ENCODE measurements at places on chromosomes 11 and 22.

DNA sequence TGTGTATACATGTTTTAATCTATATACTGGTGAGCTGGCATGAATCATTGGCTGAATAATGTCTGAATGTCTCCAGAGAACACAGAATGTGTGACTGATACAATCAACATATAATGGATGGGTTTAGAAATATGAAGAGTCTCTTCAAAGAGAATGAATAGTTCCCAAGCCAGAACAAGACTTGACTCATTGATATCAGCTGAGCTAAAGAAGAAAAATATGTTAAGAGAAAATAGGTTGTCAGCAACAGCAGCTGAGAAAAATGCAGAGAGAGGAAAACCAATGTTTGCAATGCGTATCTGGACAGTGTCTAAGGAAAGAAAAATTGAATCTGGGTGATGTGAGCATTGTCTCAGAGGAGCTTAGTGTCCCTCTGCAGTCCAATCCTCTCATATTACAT, 1281.8 kb upstream of the TENM4 start:
- no peak for DNase-seq

DNA sequence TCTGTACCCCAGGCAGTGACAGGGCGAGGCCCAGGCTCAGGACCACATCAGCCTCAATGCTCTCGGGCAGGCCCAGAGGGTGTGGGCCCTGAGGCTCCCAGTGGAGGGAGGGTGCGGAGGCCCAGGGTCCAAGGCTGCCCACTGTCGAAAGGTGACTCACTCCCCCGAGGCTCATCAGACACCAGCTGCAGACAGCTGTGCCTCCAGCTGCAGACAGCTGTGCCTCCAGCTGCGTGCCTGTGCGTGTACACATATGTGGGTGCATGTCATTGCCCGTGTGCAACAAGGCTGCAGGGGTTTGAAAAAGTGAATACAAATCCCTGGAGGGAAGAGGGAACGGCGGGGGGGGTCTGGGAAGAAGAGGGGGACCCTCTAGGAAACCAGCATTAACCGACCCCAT, 134.3 kb downstream of the BRD1 start:
- no peak for DNase-seq

DNA sequence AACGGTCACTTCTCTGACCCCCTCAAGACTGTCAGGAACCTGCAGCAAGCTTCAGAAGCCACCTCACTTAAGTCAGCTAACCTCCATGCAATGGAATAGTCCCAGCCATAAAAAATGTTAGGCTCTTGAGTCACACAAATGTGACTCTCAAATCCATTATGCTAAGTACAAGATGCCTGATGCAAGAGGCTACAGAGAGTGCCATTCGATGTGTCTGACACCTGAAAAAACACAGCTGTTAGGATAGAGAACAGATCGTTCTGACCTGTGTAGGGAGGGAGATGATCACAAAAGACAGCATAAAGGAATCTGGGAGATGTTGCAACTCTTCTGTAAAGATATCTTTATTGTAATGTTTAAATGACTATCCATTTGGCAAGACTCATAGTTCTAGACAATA, 712.4 kb downstream of the TBC1D22A start:
- no peak for DNase-seq

GRCh38 chr11:119720311-119720913, 8.6 kb downstream of the NECTIN1 start:
- no peak for DNase-seq

DNA sequence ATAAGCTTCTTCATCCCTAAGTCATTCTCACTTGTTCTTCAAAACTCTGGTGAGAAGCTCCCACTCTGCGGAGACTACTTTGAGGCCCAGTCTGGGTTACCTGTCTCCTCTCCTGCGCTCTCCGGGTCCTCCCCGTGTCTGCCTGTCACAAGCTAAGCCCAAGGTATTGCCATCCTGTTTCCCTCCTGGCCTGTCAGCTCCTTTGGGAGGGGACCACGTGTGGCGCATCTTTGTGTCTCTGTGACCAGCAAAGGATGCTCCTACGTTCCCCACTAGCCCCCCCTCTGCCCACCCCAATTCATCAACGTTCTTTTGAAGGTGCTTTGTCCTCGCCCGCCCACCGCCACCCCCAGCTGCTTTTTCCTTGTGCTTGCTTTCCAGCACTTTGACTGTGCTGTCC, 31.8 kb upstream of the FBLN1 start:
- DNase-seq: no peak

GRCh38 chr11:124920870-124921609, 2.0 kb downstream of the HEPN1 start:
- peak; percentile 83 for DNase-seq

- no peak for DNase-seq
Observed at GRCh38 chr11:128939591-128939990, 3.1 kb downstream of the TP53AIP1 start.

DNA sequence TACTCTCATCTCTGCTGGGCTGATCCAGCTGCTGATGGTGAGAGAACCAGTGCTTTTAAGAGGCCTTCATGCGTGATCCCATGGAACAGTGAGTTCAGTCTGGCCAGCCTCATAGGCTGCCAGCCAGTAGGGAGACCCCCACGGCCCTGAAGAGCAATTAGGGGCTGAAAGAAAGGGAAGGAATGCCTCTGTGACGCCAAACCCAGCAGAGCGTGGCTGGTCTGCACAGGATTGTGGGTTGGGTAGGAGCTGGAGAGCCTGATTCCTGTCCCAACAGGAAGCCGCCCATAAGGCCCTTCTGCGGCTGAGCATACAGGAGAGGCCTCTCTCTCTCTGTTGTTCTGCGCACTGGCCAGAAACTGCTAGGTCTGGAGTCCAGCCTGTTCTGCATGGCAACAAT, 181.5 kb upstream of the E2F8 start:
- DNase-seq: no peak

DNA sequence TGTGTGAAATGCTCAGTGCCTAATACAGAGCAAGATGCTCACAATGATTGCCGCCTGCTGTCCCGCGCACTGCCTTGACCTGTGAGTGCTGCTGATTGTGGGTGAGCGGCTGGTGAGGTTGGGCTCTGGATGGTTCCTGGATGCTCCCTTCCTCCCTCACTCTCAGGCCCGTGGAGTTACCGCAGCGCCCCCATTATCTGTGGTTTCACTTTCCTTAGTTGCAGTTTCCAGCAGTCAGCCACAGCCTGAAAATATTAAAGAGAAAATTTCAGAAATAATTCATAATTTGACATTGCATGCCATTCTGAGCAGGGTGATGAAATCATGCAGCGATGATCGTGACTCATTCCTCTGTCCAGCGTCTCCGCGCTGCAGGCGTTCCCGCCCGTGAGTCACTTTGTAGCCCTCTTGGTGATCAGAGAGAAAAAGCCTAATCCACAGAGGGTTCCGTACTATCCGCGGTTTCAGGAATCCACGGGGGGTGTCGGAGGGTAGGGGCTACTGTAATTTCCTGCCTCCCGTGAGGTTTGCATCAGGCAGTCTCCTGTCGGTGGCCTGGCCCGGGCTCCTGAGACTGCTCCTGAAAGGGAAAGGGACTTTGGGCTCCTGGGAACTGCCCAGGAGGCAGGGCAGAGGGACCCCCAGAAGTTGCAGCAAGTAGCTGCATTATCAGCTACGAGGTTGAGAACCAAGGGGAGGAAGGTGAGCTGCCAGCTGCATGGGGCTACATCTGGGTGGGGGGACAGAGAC, 10.6 kb downstream of the RPL3 start:
- no peak for DNase-seq

DNA sequence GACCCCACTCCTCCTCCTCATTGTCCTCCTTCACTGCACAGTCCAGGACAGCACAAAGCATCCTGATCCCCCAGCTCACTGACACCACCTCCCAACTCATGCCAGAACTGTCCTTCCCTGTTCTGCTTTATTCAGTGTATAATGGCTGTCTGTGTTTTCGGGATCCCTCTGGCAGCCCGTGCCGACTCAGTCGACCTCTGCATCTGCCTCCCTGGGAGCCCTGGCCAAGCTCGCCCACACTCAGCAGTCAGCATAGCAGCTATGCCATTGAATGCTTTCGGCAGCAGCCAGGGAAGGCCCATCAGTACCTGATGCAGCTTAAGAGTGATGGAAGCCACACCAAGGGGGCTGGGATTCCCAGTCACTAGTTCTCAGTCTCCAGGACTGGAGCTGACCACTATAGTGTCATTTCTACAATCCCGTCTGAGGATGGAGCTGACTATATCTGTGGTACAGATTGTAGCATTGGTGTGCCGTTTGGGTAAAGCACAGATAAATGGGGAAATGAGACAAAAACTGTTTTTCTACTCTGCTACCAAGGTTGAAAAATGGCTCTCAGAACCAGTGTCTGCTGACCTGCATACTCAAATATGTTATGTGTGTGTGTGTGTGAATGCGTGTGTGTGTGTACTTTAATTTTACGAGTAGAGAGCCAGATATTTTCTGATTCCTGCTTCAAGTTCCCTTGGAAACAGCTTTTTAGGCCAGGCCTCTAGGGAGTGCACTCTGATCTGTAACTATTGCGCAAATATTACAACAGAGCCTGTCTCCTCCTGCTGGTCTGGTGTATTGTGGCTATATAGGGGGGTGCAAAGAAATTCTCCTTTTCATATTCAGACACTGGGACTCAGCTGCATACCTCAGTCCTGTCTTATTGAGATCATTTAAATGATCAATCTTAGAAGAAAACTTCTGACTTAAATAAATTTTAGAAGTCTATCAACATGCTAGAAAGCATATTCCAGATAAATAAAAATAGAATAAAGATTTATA, 78.8 kb upstream of the TOP3B start:
- no peak for DNase-seq

GRCh38 chr11:56495117-56495516, 3.9 kb upstream of the OR5M8 start:
- DNase-seq: no peak

Data from GM13977 (cell line).